ENCODE measurements at places on chromosomes 3 and 15. TPM values are rescaled to one million over a fixed set of nuclear protein-coding genes. Genes with fewer than 3 reads are reported as not detected.

The PSTPIP1 gene
- 0.53 TPM for total RNA-seq

The DUOXA1 gene
- 0.30 TPM for total RNA-seq

The IQCH gene
- 3.5 TPM for total RNA-seq

The HRG gene
- total RNA-seq, result not detected

Measured in HT1080 (cell line).